ENCODE measurements at places on chromosomes 11 and 22.

- no peak for DNase-seq
Measured at GRCh38 chr11:118622376-118623268, 15.2 kb downstream of the PHLDB1 start.

DNA sequence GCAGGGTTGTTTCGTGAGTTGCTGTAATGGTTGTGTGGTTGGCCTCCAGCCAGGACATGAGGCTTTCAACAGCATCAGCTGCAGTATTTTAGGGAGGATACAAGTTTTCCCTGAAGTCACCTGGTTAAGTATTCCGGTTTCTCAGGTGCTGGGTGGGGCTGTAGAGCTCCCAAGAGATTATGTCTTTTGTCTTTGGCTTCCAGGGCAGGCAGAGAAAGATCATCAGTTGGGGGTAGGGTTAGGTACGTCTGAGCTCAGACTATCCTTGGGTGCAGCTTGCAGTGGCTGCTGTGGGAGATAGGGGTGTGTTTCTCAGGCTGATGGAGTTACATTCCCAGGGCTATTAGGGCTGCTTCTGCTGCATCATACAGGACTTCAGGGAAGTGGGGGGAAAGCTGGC lies 47.5 kb upstream of the MRGPRX1 start:
- no peak for DNase-seq

GRCh38 chr11:31477528-31478222 lies 31.7 kb downstream of the IMMP1L start:
- DNase-seq, result no peak

GRCh38 chr11:17692931-17693330 lies 26.4 kb upstream of the MYOD1 start:
- no peak for DNase-seq

DNA sequence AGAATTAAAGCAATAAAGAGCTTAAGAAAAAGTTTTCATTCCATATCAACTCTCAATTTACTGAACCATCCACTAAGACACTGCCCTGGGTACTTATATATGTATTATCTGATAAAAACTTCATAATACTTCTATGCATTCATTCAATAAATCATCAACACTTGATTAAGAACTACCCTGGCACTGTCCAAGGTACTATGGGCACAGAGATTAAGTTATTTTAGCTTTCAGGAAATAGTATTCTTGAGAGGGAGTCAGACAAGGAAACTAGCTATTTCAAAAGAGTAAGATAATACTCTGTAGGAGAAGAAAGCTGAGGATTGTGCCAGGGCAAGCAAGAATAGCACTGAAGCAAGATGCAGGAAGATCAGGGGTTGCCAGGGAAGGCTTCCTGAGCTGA lies 640.8 kb downstream of the FAM181B start:
- no peak for DNase-seq

DNA sequence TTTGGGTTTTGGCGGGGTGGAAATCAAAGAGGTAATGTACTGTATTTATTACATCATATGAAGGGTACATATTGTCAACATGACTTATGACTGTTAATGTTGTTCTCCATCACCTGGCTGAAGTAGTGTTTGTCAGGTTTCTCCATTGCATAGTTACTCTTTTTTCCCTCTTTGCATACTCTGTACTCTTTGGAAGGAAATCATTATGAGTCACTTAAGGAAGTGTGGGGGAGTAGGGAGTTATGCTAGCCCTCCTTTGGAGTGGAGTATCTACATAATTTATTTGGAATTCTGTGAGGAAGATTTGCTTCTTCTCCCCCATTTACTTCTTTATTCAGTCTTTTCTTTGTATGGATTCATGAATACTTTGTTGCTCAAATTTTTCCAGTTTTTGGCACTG lies 3.6 kb upstream of the PGR start:
- DNase-seq, result no peak

DNA sequence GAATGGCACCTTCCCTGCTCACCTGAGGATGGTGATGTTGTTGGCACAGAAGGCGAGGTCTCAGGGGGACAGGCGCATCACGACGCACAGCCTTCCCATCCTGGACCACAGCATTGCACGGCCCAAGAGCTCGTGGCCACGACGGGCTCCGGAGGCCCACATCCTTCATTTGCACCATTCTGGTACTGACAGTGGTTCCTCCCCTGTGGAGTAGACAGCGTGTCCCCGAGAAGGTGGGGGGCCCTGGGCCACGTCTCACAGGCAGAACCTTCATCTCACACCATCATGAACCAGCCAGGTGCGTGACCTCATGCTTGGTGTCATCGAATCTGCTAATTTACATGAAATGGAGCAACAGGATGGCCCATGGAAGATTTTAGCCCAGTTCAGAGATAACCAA lies 180.0 kb downstream of the CTTN start:
- DNase-seq, result no peak

GRCh38 chr22:17501679-17502285 lies 61.5 kb upstream of the SLC25A18 start:
- no peak for DNase-seq

Measured in stimulated activated CD4-positive, alpha-beta T cell treated with anti-CD3 and anti-CD28 coated beads, Interleukin-15, amount 100 ng/mL, for 48 hours (primary cell).